ENCODE measurements at places on chromosomes 6 and 20.

DNA sequence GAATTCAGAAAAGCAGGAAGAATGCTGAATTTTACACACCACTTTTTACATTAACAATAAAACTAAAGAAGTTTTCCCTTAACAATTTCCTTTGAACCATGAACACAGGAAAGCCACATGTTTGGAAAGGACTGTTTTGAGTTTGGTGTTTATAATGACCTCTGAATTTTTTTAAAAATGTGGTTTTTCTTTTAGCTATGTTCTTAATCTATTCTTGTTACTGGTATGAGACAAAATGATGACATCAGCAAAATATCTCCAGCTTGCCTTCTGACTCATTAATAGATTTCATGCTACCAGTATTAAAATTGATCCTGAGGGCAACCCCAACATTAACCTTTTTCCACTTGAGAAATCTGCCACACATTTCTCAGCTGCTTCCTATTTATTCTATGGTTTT is 217.5 kb upstream of the THEMIS start:
- no peak for DNase-seq

- no peak for DNase-seq
These were observed 68.9 kb upstream of the NCOA3 start for GRCh38 chr20:47432834-47433210.

DNA sequence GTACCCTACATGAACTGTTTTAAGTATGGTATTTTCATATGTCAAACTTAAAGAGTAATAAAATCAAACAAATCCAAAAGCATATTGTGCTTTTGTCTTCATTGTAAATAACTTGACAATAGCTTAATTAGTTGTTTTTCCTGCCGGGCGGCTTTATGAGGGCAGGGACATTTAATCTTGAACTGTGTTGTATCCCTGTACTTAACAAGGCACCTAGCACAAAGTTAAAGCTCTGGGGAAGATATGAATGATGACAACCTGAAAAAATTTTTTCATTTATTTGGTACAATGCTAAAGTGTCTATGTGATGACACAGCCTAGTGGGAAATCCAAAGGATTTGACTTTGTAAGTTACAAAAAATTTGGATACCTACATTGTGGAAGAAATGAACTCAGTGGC is 502 bp upstream of the HACE1 start:
- no peak for DNase-seq

DNA sequence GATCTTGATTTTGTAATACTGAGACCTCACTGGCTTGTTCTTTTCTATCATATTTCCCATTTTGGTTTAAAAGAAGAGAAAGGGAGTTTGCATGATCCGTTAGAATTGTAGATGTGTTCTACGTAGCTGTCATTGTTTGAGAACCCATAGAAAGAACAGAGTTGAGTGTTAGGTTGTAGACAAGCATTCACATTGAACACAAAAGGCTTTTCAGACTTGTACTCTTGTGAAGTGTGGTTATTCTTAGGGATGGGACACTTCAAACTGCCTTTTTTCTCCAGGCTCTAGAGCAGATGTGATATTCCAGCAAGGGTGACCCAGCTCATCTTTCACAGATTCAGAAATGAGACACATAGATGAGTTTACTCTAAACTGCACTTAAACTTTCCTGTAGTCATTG is 19.9 kb downstream of the FOXO3 start:
- no peak for DNase-seq

DNA sequence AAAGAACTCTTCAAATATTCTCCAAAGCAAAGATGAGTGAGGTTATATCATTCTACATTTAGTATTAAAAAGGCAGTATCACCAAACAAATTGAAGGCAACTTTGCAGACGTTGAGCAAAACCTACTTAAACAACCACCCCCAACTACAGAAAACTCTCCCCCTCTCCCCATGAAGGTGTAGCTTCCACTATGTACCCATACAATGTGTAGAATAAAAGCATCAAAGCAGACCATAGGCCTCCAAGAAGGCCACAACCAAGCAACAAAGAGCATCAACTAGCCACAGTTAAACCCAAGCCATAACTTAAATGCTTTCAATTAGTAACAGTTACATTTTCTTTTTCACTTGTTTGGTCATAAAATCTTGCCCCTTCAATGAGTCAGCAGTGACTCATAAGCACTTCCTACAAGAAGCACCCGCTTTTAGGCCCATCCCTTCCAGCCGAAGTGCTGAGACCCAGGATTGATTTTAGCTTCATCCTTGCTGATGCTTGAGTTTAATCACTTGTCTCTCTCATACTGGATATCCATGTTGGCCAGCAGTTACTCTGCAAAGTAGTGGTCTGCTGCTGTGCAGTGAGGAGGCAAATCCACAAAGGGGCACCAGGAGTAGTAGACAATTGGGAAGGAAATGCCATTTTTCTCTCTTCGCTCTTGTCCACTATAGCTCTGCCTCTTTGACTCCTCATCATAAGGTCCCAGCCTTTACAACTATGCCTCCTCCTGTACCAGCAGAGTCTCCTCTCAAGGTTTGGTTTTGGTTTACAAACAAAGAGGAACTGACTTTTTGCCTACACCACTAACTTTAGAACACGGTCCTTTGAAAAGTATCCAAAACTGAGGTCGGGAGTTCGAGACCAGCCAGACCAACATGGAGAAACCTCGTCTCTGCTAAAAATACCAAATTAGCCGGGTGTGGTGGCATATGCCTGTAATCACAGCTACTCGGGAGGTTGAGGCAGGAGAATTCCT is 8.4 kb upstream of the NUP153 start:
- DNase-seq = peak; percentile 11
